Activated effector memory CD4-positive, alpha-beta T cell treated with Interleukin-2 at 50 U/mL for 16 hours (primary cell): ENCODE measurements at places on chromosomes 2 and 18.

- DNase-seq = no peak
Observed at GRCh38 chr2:74702001-74702715, 48.1 kb downstream of the SEMA4F start.

DNA sequence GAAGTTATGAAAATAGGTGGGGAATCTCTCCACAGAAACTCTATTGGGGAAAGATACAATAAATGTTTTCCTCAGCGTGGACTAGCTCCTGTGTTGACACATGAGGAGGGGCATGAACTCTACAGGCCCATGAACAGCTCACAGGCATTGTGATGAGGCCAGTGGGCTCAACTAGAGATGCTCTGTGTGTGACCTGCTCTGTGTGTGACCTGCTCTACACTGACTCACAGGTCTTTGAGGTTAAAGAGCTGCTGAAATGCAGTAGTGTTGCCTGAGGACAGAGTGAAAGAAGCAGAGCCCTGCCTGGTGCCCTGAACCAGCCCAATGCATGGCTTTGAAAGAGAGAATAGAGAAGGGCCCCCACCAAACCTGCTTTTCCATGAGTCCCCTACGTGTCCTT is 117.6 kb downstream of the MCFD2 start:
- no peak for DNase-seq

GRCh38 chr2:232273903-232274643 is 104.5 kb upstream of the ALPP start:
- no peak for DNase-seq

GRCh38 chr2:18721038-18721922 is 131.9 kb upstream of the NT5C1B start:
- DNase-seq = no peak

DNA sequence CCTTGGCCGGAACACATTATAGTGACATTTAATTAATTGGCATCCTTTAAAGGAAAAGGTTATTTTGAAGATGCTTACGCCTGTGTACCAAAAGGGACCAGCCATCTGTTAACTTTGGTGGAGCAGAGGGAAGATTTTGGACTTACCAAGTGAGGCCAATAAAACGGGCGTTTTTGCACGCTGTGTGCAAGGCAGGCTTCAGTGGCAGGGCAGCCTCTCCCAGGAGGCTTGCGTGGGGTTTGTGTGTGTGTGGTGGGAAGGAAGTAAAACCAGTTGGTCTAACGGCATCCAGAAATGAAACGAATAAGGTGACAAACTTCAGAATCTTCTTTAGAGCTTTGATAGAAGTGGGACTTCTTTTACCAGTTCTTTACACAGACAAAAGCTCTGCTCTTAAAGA is 191.7 kb downstream of the PRKCE start:
- DNase-seq = no peak

GRCh38 chr2:144267239-144267638 is 252.7 kb downstream of the ZEB2 start:
- DNase-seq = no peak

DNA sequence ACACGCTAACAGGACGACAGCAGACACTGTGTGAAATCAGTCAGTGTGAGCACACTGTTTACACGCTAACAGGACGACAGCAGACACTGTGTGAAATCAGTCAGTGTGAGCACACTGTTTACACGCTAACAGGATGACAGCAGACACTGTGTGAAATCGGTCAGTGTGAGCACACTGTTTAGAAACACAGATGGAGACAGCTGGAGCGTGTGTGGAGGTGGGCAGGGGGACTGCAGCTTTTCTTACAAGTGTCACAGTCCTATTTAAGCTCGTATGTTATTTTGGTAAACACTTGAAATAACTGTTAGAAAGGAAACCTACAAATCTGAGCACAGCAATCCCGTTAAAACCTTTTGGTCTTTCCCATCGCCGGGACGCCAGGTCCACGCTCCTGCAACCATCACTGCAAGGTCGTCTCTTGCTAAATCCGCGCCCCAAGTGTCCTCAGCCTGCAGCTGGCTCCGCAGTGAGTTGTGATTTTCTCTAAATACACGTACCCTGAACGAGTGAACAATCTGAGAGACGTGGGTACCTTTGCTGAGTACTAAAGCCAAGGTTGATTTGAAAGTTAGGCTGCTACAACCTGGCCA is 58.9 kb upstream of the CTDP1 start:
- no peak for DNase-seq

DNA sequence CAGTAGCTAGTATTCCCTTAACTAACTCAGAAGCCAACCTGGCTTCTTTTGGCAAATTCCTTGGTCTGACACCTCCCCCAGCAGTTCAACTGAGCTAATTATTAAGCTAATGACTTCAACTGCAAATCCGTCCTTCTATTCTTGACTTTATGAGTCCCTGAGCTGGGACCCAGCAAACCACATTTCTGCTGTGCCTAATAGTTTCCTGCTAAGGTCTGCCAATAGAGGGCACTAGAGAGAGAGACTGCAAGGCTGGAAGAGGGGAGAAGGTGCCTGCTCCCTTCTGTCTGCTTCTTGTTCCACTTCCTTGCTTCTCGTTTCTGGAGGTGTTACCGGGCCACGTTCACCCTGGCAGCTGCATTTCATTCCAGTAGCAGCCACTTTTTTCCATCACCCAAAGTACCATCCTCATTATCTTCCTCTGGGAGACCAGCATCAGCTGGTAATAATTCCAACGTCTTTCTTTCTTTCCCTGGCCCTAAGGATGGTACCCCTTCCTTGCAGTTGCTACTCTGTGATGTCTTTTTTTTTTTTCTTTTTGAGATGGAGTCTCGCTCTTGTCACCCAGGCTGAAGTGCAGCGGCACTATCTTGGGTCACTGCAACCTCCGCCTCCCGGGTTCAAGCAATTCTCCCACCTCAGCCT is 352.0 kb downstream of the TNS1 start:
- no peak for DNase-seq

DNA sequence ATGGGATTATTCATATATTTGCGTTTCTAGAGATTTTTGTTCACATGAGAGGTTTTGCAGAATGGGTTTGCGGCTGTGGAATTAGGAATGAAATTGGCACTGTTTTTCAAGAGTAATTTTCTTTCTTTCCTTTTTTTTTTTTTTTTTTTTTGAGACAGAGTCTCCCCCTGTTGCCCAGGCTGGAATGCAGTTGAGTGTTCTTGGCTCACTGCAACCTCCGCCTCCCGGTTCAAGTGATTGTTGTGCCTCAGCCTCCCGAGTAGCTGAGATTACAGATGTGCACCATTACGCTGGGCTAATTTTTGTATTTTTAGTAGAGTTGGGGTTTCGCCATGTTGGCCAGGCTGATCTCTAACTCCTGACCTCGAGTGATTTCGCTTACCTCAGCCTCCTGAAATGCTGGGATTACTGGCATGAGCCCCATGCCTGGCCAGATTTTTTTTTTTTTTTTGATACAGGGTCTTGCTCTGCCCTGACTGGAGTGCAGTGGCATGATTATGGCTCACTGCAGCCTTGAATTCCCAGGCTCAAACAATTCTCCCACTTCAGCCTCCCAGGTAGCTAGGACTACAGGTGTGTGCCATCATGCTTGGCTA is 65.3 kb downstream of the MIB1 start:
- DNase-seq = no peak

DNA sequence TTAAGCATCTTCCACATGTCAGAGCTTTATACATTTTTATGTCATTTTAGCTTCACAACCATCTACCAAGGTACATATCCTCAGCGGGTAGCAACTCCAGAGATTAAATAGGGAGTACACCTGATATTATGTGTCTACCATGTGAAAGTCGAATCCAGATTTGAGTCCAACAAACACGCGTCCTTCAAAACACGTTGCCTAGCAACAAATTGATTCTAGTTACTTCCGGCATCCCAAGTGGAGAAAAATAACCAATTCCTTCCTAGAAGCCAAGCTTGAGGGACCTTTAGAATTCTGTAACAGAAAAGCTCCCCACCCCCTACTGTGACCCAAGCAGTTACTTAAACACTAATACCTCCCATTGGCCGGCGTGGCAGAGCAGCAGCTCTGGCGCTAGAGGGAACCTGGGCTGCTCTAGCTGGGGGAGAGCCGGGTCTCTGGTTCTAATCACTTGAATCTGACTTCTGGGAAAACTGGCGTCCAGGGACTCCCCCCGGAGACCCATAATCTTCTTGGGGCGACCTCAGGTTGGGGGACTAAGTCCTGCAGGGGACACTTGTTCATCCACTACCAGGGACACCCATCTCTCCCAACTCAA is at the start of gene ERICH2:
Gene ERICH2 (plus strand): TSS at position 371 of the 598 bp plus-strand sequence. CDS start 304 bp downstream, outside the sequence.
- no peak for DNase-seq

GRCh38 chr18:60664736-60665135 is 292.2 kb upstream of the MC4R start:
- no peak for DNase-seq

- no peak for DNase-seq
Observed at GRCh38 chr2:3107567-3107966, 270.1 kb downstream of the EIPR1 start.

- no peak for DNase-seq
Observed at GRCh38 chr2:219417374-219417773, 803 bp upstream of the DES start.

DNA sequence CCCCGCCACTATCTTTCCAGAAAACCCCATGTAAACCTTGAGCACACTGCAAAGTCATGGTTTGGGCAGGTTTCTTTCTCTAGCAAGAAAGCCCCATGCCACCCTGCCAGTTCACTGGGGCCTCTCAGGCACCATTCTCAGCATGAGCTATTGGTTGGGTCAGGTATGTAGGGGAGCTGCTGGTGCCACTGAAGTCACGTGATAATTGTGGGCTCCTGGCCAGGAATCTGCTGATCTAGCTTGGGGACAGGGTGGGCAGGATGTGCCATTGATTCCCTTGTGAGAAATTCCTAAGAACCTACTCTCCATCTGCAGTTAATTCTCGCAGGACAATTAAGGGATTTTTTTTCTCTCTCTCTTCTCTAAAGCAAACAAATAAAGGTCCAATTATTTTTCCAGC is 26.5 kb upstream of the HNMT start:
- DNase-seq = no peak

DNA sequence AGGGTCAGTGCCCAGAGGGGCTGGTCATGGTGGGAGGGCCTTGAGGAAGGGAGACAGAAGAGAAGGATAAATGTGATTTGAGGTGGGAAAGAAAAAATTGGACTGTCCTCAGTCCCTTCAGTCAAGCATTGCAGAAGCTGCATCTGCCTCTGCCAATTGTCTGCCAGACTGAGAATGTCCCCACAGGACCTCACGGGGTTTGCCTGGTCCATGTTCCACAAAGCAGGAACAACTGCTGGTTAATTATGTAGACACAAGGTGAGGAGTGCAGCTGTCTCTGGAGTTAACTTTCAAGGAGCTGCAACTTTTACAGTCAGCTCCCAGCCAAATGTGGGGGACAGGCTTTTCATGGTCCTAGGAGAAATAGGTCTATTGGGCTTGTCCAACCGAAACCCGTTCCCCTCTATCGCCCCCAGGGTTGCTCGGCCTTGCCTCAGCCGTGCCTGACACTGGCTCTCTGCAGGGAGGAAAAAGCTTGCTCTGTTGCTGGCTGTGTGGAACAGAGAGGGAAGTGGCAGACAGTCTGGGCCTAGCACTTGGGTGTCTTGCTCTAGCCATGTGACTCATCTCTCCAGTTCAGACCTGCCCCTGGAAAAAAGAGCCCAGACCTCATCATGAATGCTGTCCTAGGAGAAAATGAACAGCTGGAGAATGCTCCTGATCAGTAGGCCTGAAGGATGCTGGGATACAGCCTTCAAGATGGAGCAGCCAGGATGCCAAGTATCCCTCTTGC is 31.1 kb upstream of the PAX8 start:
- DNase-seq = no peak

- no peak for DNase-seq
Observed at GRCh38 chr2:236744281-236744705, 174.7 kb downstream of the ACKR3 start.

- no peak for DNase-seq
Observed at GRCh38 chr2:191180713-191181112, 29.9 kb upstream of the STAT4 start.

DNA sequence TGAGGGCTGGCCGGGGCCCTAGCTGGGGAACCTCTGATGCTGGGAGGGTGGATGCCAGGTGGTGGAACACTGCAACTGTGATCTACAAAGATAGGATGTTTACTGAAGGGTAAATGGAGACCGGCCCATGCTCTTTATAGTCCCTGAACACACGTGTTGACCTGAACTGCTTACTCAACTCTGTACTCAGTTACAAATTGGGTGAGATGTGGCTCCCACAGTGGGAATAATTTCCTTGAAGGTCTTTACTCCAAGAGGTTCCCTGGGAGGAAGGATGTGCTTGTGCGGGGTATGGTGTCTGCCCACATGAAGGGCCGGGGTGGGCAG is 254.1 kb downstream of the PRKCE start:
- no peak for DNase-seq

- DNase-seq = no peak
Observed at GRCh38 chr2:79619976-79620375, 107.1 kb downstream of the CTNNA2 start.

- no peak for DNase-seq
Observed at GRCh38 chr2:140596447-140596846, 1534.4 kb downstream of the LRP1B start.

DNA sequence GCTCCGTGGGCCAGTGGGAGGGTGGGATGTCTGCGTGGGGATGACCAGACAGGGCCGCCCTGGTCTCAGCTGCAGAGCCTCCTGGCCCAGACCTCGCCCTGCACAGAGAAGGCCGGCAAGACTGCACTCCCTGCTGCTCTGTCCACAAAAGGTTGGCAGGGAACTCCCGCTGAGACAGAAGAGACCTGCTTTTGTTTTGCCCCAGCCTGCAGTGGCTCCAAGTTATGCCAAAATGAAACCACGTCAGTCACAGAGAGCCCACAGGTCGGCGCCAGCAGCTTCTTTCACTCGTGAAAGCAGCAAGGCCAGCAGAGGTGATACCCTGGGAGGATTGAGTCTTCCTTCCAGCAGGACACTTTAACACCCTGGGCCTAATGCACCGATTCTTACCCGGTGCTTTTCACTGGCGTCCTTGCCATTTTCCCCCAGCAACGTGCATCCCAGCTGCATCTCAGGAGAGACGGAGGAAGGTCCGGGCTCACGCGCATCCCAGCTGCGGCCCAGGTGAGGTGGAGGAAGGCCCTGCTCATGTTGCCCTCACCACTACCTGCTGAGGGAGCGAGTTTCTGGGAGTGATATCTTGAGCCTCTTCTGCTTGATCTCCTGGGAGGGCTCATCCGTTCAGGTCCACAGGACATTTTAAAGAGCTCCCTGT is 22.1 kb upstream of the CTDP1 start:
- no peak for DNase-seq

DNA sequence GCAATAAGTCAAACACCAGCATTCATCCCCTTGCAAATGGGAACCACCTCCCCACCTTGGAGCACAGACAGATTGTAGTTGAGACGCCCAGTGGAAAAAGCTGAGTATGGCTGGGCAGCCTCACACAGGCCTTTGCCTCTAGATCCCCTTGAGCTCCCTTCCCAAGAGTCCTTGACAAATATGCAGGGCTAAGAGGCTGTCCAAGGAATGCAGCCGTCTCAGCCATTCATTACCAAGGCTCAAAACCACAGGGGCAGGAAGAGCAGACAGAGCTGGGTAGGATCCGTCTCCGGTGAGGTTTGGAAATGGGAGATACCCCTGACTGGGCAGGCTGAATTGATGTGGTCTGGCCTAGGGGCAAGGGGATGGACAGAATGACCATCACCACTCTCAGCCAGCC is 557.1 kb downstream of the TNS1 start:
- DNase-seq = no peak
